ENCODE measurements at places on chromosomes 12 and 14. TPM values are rescaled to one million over a fixed set of nuclear protein-coding genes. Genes with fewer than 3 reads are reported as not detected.
A peak's percentile ranks its signal among the peaks of the same experiment; 100 is the strongest.

GRCh38 chr14:85391892-85392291, 138.1 kb upstream of the FLRT2 start:
- DNase-seq, result no peak

The ENDOU gene
- 0.30 TPM for total RNA-seq

The KERA gene
- not detected for total RNA-seq

GRCh38 chr12:1108276-1108675, 117.3 kb downstream of the ERC1 start:
- DNase-seq, result no peak

DNA sequence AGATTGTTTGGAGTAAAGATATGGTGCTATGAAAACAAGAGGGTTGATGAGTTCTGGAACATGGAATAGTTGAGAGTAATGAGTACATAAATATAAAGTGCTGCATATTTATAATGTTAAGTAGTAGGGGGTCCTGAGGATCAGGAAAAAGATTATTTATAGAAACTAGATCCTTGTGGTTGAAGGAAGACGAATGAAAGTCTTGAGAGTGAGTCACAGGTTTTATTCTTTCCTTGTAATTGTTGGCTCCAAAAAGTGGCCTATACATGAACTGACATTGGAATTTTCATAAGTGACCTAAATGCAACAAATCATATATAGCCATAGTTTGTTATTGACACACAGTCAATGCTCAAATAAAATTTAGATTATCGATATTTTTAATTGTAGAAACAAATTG, 440.4 kb upstream of the PRICKLE1 start:
- DNase-seq, result no peak

- DNase-seq, result peak; percentile 87
Measured at GRCh38 chr12:91109148-91109564, 2.1 kb downstream of the LUM start.

The KRT72 gene
- total RNA-seq, result not detected

DNA sequence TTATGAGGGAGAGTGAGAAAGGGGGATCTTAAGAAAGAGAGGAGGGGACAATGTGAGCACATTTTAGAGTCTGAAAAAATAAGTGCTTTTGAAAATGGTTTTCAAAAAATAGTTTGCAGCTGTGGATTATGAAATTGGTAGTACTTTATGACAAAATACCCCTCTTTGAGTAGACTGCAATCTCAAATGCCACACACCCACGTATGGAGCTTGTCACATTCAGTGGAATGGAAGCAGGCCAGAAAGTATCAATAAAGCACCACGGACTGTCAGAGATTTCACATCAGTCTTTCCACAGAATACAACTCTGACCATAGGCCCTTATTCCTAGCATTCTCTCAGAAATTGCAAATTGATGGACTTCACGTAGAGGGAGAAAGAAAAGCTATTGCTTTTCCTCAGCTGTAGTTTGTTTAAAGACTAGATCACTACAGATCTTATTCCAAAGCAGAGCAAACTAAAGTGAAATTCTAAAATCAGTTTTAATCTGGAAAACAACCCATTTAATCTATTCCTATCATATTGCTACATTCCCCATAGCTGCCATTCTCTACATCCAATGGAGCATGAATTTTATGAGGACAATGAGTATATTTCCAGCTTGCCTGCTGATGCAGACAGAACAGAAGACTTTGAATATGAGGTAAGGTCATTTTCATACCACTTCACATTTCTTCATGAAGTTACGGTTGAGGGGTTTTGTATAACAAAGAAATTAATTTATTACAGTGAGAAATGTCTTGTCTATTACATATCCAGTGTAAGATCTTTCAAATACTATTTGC, 321.3 kb downstream of the PDZRN4 start:
- DNase-seq, result no peak

DNA sequence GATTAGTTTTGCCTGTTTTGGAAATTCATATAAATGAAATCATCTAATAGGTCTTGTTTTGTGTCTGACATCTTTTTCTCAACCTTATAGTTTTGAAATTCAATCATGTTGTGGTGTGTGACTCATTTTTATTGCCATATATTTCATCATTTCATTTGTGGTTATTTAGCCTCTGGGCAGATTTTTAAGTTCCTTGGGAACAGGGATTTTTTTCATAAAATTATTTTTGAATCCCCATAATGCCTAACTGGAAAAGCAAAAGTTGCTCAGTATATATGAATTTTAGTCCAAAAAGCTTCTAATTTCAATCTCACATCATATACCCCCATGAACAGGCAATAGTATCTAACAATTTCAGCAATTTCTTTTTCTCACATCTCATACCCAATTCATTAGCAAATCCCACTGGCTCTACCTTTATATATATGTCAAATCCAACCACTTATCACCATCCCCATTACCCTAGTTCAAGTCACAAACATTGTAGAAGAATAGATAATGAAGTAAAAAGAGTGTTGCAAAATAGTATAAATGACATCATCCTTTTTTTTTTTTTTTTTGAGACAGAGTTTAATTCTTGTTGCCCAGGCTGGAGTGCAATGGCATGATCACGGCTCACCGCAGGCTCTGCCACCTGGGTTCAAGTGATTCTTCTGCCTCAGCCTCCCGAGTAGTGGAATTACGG, 2.6 kb upstream of the OR6J1 start:
- no peak for DNase-seq

The KRT73 gene
- total RNA-seq, result not detected

DNA sequence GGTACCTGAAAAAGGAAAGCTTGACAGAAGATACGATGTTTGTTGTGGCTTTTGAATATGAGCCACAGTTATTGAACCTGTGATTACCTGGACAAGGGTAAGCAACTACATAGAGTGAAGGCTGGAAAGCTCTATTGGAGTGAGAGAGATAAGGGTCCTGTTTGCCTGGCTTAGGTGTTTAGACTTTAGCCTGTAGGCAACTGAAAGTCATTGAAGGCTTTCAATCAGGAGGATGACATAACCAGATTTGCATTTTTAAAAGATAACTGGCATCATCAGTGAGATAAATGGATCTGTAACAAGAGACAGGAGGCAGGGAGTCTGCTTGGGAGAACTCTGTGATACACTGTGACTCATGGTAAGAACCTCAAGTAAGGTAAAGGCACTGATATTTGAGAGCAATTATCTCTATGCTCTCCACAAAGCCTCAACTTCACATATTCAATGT, 128.9 kb upstream of the SOX5 start:
- DNase-seq, result no peak

GRCh38 chr12:90808568-90808967, 146.4 kb downstream of the CCER1 start:
- no peak for DNase-seq

The KRT75 gene
- total RNA-seq, result not detected

- no peak for DNase-seq
Measured at GRCh38 chr14:36306836-36307235, 13.6 kb downstream of the MBIP start.

- no peak for DNase-seq
Measured at GRCh38 chr14:24116128-24116814, 1.5 kb upstream of the NRL start.

The INHBC gene
- total RNA-seq, result not detected

GRCh38 chr12:107243341-107243740, 150.0 kb upstream of the CRY1 start:
- DNase-seq, result no peak

The TAS2R13 gene
- total RNA-seq, result 0.30 TPM

GRCh38 chr12:19190292-19191031, 60.9 kb downstream of the PLEKHA5 start:
- no peak for DNase-seq

- no peak for DNase-seq
Measured at GRCh38 chr12:120972870-120973543, 5.3 kb upstream of the HNF1A start.

GRCh38 chr12:3791256-3791874, 38.5 kb upstream of the CRACR2A start:
- peak; percentile 26 for DNase-seq

The SBNO1 gene
- 29.4 TPM for total RNA-seq

The TMEM132D gene
- not detected for total RNA-seq

DNA sequence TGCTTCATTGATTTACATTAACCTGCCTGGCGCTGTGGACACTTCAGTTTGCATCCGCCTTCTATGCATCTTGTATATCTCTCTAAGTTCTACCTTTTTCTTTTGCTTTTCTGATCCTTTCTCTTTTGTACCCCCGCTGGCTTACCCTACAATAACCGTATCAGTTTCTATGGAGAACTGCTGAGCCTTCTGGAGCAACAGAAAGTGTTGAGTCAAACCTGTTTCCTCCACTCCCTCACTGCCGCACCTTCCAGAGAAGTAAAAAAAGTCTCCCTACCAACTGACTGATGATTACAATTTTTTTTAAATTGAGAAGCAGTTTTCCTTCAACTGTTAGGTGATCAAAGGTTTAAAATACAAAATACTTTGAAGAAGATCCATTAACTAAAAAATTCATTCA, 17.4 kb downstream of the EXD2 start:
- no peak for DNase-seq

GRCh38 chr14:102019006-102019540, 54.7 kb downstream of the DYNC1H1 start:
- no peak for DNase-seq

The SLC6A12 gene
- 1.2 TPM for total RNA-seq

- no peak for DNase-seq
Measured at GRCh38 chr12:48716168-48716492, 377 bp downstream of the CCNT1 start.

DNA sequence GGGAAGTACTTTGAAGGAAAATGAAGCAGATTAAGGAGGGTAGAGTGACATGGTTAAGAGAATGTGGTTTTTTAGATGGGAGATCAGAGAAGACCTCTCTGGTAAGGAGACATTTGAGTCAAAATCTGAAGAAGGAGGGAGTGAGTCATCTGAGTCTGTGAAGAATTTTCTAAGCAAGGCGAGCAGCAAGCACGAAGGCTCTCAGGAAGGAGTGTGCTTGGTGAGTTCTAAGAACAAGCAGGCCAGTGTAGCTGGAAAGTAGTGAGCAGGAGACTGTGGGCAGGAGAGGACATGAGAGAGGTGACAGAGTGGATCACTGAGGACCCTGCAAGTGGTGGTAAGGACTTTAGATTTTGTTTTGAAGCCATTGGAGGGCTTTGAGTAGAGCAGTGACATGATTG, 76.3 kb upstream of the FUT8 start:
- no peak for DNase-seq

- DNase-seq, result no peak
Measured at GRCh38 chr12:107560165-107560898, 125.3 kb upstream of the PWP1 start.

- DNase-seq, result no peak
Measured at GRCh38 chr12:38983117-38983571, 77.8 kb upstream of the CPNE8 start.

The KRT79 gene
- not detected for total RNA-seq

DNA sequence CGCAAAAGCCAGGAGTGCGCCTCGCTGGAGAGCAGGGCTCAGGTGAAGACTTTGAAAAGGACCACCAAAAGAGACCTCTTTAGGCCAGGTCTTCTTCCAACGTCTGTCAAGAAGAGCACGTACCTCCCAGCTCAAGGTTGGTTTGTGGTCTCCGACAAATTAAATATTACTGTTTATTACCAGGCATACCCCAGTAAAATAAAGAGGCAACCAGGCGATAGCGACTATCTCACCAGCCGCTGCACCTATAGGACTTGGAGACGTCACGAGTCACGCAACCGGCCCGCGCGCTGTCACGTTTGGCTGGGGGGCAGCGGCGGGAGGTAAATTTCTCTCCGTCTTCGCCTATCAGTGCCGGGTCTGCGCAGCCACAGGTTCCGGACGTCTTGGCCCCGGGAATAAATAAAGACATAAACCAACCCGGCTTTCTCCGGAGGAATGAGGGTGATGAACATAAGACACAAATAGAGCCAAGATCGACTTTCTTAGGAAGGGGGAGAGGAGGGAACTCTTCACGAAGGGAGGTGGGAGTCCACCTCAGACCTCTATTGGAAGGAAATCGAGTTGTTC, 2.0 kb upstream of the TBX5 start:
- DNase-seq, result peak; percentile 62

DNA sequence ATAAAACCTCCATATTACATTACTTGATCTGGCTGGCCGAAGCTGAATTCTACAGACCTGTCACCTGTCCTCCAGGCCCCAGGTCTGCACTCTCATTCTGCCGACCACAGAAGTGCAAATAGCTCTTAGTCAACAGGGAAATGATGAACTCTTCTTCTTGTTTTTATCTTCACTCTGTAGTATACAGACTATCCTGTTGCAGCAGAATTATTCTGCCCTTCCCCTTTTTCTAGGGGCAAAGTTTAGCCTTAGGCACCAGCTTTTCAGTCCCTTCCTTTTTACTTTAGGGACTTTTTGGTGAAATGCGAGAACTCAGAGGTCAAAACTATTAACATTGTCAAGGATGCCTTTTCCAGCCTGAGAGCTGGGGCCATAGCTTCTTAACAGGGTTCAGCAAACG, 229.6 kb upstream of the EGLN3 start:
- DNase-seq, result no peak

DNA sequence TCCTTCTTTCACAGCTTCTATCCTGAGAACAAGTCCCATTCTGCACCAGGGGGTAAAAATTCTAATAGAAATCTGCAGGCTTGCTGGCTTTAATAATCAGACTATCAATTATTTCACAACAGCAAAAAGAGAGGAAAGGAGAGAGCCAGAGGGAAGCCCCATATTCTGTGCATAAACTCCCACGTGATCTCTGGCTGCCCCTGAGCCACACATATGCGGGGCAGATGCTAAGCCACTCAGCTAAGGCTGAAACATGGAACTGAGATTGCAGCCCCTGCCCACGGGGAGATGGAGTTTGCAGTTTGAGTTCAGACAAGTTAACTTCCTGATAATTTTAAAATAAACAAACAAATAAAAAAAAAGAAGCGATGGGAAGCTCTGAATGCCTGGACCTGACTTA, 254.4 kb upstream of the CCDC196 start:
- no peak for DNase-seq

The AQP6 gene
- total RNA-seq, result not detected

- DNase-seq, result no peak
Measured at GRCh38 chr12:79747274-79747673, 56.5 kb upstream of the PAWR start.
